ENCODE measurements at places on chromosomes 1 and 21. TPM values are rescaled to one million over a fixed set of nuclear protein-coding genes. Genes with fewer than 3 reads are reported as not detected.

DNA sequence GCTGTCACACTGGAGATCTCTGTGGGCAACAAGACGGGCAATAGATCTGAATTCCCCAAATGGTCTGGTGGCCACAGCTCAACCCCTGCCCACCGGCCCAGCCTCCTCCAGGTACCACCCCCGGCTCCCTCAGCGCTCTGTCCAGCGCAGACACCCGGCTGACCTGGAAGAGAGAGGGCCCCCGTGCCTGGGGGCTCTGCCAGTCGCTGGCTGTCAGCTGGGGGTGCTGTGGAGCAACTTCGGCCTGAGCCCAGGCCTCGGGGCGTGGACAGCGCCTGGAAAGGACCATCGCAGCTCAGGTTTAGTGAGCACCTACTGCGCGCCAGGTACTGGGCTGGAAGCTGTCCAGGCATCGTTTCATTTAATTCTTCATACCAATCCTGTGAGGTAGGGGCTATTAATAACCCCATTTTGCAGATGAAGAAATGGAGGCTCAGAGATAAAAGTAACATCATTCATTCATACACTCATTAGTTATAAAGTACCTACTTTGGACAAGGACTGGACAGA is 51.0 kb downstream of the AHDC1 start:
- H3K4me1 ChIP-seq = peaks cover 14% of the 10 kb centered on the region
- no peaks in the 10 kb centered on the region for H3K27me3 ChIP-seq
- no peaks in the 10 kb centered on the region for H3K36me3 ChIP-seq

MGST3 gene
- total RNA-seq = 134 TPM

- no peaks in the 10 kb centered on the region for H3K4me1 ChIP-seq
- no peak overlapping the region for H3K4me3 ChIP-seq
- DNase-seq = no peak
- no peak overlapping the region for H3K27ac ChIP-seq
Observed at GRCh38 chr1:62720946-62721554, 32.9 kb upstream of the DOCK7 start.

OR2T33 gene
- total RNA-seq = not detected

GRCh38 chr1:232550007-232550406 is 79.9 kb downstream of the SIPA1L2 start:
- H3K36me3 ChIP-seq = no peaks in the 10 kb centered on the region
- no peak overlapping the region for H3K4me3 ChIP-seq
- no peaks in the 10 kb centered on the region for H3K27me3 ChIP-seq
- H3K4me1 ChIP-seq = no peaks in the 10 kb centered on the region

DNA sequence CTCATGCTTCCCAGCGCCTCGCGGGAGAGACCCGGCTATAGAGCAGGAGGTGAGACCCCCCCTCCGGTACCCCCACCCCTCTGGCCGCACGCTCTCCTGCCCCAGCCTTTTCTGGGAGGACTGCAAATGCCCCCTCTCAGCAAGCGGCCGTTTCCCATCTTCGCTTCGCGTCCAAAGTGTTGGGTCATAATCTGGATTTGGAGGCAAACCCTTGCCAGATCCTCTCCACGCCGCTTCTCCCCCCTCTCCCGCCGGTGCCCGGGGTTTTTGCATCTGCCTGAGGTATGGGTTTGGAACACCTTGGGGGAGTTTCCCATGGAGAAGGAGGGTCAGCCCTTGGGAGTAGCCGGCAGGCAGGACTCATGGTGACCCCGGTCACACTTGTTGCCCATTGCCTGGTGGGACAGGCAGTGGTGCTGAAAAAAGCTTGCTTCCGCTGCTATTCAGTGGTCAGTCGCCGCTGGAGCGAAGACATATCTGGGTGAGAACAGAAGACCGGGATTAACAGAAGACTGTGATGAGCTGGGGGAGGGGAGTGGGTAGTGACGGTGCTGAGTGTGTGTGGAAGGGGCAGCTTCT is 935 bp downstream of the KCNK2 start:
- no peaks in the 10 kb centered on the region for H3K4me1 ChIP-seq
- DNase-seq = no peak
- no peaks in the 10 kb centered on the region for H3K36me3 ChIP-seq
- no peaks in the 10 kb centered on the region for H3K27me3 ChIP-seq

LCE1A gene
- not detected for total RNA-seq

All from uterus (tissue), 4 donors.